ENCODE measurements at places on chromosomes 11 and 22.

DNA sequence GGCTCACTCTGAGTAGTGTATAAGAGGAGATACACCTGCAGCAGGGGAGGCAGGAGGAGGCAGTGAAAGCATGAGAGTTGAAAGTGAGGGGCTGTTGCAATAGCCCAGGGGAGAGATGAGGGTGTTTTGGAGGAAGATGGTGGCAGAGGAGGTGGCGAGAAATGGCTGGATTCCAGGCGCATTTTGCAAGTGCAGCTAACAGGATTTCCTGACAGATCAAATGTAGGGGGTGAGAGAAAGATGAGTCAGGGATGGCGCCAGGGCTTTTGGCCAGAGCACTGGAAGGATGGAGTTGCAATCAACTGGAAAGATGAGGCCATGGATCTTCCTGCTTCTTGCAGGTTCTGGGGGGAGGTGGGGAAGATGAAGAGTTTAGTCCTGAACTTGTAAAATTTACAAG is 16.8 kb upstream of the TSPAN18 start:
- DNase-seq, result no peak

- DNase-seq, result no peak
Observed at GRCh38 chr11:128057786-128058395, 529.5 kb downstream of the ETS1 start.

GRCh38 chr11:36065436-36065835 is 121.6 kb downstream of the LDLRAD3 start:
- DNase-seq, result no peak

DNA sequence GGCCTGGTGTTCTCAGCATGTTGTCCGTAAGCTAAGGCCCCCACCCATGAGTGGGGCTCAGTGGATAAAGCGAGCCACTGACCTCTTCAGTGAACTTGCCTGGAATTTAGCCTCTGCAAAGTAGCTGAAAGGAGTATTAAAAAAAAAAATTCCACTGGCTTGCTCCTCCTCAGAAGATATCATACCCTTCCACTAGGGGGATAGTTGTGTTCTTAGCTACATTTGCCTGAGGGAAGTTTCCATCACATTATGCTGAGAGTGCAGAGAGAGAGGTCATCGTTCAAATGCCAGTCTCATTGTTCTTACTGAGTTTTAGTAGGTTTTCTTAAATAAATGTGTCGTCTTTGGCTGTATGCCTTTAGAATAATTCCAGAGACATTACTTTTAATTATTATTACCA is 879.7 kb downstream of the JRKL start:
- DNase-seq, result no peak

DNA sequence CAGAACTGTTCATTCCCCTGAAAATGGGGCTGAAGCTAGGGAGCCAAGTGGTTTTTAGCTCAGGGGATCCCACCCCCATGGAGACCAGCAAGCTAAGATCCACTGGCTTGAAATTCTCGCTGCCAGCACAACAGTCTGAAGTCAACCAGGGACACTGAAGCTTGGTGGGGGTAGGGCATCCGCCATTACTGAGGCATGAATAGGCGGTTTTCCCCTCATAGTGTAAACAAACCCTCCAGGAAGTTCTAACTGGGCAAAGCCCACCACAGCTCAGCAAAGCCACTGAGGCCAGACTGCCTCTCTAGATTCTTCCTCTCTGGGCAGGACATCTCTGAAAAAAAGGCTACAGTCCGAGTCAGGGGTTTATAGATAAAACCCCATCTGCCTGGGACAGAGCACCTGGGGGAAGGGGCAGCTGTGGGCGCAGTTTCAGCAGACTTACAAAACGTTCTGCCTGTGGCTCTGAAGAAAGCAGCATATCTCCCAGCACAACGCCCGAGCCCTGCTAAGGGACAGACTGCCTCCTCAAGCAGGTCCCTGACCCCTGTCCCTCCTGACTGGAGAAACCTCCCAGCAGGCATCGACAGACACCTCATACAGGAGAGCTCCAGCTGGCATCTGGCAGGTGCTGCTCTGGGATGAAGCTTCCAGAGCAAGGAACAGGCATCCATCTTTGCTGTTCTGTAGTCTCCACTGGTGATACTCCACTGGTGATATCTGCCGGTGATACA is 32.7 kb downstream of the GAB4 start:
- DNase-seq, result no peak

All from activated CD4-positive, alpha-beta T cell treated with anti-CD3 and anti-CD28 coated beads for 36 hours (primary cell).